ENCODE measurements at places on chromosomes 4 and X.

DNA sequence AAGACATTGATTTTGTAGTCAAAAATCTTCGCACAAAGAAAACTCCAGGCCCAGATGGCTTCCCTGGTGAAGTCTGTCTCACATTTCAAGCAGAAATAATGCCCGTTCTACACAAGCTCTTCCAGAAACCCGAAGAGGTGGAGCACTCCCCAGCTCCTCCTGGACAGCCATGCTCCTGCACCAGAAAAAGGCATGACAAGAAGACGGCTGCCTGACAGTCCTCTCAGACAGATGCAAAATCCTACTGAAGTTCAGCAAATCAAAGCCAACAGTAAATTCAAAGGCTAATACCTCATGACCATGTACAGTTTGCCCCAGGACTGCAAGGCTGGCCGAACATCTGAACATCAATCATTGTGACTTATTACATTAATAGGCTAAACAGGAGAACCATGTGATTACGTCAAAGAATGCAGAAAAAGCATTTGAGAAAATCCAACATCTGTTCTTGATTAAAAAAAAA, 30.8 kb upstream of the MXD4 start:
- DNase-seq: no peak

- DNase-seq: no peak
Observed at GRCh38 chr4:139847602-139848001, 182.0 kb downstream of the MGST2 start.

- DNase-seq: no peak
Observed at GRCh38 chr4:72577211-72577610, 8.2 kb upstream of the ADAMTS3 start.

DNA sequence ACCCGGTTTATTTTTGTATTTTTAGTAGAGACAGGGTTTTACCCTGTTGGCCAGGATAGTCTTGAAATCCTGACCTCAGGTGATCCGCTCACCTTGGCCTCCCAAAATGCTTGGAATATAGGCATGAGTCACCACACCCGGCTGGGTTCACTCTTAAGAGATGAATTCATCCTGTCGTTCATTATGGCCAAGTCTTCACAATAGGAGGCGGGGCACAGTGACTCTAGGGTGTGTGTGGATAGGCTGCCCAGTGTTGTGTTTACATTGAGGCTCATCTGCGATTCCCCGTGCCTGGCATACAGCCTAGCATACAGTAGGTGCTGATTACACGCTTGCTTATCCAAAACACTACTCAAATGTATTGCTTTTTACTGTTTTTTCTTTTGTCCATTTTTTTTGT, 41.3 kb upstream of the IGFBP7 start:
- DNase-seq: no peak

GRCh38 chrX:13485167-13485566, 84.2 kb upstream of the EGFL6 start:
- no peak for DNase-seq

GRCh38 chrX:27996132-27996531, 14.9 kb upstream of the DCAF8L1 start:
- no peak for DNase-seq

DNA sequence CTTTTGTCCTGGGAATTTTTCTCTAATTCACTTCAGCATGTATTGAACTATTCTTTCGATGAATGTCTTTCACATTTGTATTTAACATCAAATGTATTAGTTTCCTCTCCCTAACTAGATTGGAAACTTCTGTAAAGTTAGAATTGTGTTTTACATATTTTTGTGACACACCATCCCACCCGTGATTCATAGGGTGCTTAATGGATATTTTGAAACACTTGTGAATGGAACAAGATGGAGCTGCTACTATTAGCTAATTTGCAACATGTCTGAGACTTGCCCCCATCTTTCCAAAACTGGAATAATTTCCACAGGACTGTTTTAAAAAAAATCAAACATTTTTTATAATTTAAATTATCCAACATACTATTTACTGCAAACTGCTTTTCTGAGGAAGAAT, 30.2 kb upstream of the GNPDA2 start:
- no peak for DNase-seq

- no peak for DNase-seq
Observed at GRCh38 chr4:102781570-102781969, 20.8 kb upstream of the MANBA start.

GRCh38 chr4:76504613-76505465, 69.8 kb downstream of the SHROOM3 start:
- no peak for DNase-seq

- no peak for DNase-seq
Observed at GRCh38 chr4:181755846-181756245, 487.4 kb upstream of the TENM3 start.

- DNase-seq: no peak
Observed at GRCh38 chr4:2066011-2066551, 7.0 kb downstream of the NAT8L start.

DNA sequence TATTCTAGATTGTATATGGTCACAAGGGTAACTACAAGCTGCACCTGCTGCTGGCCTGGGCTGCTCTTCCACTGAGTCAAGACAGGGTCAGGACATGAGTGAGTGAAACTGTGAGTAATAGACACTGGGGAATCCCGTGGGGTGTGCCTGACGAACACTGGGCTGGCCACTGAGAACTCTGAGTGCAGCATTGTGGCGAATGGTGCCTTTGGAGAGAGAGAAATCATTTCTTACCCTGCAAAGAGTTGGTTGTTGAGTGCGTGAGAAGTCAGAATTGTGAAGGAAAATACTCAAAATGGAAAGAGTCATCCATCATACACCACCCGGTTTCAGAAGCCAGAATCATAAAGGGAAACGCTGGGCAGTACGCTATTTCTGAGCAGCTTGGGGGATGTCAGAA, 43.1 kb upstream of the LSM6 start:
- peak; percentile 79 for DNase-seq

GRCh38 chr4:153274967-153275366, 69.5 kb upstream of the MND1 start:
- no peak for DNase-seq

- no peak for DNase-seq
Observed at GRCh38 chr4:52604215-52604614, 54.9 kb downstream of the USP46 start.

DNA sequence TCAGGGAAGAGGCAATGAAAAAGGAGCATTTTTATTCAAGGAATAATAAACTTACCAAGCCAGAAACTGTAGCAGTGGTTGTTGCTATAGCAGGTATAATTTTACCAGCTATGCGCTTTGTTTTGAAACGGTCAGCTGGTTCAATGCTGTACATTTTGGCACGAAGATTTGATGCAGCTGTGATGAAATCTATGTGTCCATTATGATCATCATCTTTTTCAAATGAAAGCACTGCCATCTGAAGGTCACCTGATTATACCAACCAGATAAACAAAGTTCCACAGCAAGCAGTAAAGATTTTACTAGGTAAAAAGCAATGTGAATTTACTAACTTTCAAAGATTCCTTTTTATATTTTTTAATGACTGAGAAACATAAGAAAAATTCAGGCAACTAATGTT, 66.4 kb downstream of the STAP1 start:
- DNase-seq: no peak

DNA sequence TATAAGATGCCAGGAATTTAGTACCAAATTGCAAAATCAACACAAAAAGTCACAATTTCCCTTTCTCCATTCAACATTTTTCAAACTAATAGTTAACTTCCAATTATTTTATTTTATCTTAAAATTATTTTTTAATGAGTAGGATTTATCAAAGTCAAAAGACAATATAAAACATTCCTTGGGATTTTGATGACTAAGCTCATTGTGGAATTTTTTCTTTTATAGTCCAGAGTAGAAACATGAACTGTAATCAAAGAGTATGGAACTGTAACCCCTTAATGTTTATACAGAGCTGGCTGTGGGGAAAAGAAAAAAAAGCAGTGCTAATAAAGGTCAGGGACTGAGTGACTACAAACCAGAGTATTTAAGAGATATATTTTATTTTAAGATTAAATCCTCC, 368.6 kb upstream of the CPXCR1 start:
- DNase-seq: no peak

DNA sequence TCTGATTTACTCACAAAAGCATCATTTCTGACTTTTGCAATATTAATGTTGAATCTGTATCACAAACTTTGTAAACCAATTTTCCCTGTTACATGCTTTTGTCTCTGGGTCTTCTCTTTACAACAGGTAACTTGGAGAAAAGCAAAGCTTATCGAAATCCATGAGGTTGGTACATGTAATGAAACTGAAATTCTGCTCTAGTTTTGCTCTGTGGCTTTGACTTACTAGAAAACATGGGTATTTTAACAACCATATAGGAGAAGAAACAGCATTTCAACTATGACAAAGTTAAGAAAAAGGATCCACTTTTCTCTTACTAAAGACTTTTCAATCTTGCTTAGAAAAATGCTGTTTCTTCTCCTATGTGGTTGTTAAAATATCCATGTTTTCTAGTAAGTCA, 645.8 kb downstream of the STIM2 start:
- no peak for DNase-seq

GRCh38 chr4:47498899-47499298, 13.8 kb downstream of the ATP10D start:
- DNase-seq: no peak

DNA sequence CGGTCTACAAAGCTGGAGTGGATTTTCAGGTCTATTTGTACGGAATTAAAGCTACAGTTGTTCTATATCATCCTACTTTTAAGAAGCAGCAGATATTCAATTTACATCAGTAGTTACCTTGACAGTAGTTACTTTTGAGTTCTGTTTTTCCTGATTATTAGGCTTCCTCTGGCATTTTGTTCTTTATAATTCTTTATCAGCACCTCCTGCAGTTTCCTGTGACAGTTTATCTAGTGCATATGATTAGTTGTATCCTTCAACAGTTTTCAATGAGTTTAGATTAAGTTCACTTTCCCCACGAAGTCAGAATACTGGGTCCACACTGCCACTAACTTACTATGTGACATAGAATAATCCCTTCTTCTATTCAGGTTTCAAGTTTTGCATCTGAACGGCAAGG, 71.7 kb downstream of the IDS start:
- no peak for DNase-seq

- DNase-seq: no peak
Observed at GRCh38 chr4:149574971-149575370, 240.7 kb downstream of the IQCM start.

DNA sequence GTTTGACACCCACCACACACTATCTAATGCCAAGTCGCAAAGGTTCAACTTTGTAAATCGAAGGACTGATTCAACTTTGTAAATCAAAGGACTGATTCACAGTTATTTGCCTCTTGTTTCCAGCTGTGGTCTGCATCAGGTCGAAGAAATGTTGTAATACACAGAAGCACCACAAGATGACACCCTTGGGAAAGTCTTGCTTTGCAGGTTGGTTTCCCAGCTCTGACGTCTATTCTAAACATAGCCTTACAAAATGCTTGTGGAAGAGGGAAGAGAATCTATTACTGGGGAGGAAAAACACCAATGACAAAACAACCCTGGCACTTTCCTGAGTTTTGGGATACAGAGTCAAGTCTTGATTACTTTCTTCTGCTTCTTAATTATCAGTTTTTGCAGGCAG, 35.3 kb downstream of the SUPT20HL1 start:
- DNase-seq: peak; percentile 41

DNA sequence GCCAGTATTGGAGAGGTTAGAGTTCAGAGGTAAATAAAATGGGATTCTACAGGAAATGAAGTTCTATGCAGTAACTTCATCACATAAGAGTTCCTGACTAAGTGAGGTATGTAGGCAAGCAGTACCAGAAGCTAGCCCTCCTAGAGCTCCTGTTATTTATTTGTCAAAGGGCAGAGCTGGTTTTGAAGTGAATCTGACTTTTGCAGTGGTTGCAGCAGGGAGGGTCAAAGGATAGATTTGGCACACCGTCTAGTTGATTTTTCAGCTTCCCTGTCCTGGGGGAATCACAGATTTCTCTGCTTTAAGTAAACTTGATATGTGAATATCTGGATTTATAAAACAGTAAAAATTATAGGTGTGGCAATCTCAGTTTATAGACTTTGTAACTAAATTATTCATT, 130.7 kb downstream of the IL1RAPL2 start:
- no peak for DNase-seq

DNA sequence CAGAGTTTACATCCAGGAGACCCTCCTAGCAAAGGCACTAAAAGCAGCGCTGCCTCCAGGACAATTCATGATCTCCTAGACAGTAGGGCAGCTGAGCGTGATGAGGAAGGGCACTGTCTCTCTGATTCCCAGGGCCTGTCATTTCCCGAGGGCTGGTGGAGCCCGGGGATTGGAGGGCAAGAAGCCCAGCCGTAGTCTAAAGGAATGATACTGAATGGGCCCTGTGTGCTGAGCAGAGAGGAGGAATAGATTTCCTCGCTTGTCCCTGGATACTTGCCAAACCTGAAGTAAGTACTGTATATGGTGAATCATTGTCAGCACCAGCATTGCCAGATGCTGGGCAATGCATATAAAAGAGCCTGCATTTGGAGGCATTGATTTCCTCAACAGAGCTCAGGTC, 88.0 kb upstream of the SLITRK2 start:
- no peak for DNase-seq

DNA sequence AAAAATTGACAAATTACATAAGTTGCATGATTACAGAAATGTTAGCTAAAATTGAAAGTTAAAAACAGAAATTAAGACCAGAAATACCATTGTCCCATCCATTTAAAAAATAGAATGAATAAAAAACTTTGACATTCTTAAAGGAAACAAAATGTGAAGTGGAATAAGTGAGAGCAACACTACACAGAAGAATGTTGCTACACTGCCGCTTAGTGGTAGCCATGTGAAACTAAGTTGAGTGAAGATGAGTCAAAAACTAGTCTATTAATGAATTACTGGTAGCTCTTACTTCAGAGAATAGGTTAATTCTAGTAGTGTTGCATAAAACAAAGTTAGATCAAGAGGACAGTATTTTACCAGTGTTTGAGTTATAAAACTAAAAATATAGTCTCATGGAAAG, 571.0 kb upstream of the KLHL4 start:
- DNase-seq: no peak

DNA sequence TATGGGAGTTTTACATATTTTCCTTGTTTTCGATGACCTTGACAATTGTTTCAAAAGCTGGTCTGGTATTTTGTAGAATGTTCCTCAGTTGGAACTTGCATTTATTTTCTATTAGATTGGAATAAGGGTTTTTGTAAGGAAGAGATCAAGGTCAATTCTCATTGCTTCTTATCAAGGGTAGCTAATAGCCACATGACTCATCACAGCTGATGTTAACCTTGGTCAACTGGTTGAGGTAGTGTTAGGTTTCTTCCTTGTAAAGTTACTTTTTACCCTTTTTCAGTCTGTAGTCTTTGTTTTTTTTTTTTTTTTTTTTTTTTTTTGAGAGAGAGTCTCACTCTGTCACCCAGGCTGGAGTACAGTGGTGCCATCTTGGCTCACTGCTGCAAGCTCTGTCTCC, 257.2 kb downstream of the SNCA start:
- DNase-seq: no peak

DNA sequence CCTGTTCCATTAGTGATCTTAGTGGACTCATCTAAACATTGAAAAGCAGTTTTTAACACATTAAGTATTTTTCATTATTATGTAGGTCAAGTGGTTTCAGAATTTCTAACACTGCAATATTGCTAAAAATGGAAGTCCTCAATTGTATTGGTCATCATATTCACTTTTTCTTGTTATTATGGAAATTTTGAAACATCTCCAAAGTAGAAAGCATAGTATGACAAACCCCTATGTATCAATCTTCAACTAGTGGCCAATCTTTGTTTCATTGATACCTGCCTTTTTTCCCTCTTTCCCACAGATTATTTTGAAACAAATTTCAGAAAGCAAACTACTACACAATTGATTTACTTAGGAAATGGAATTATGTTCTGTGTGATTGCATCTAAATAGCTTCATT, 14.5 kb upstream of the ABCG2 start:
- no peak for DNase-seq

All from activated T-cell treated with anti-CD3 and anti-CD28 coated beads, Interleukin-2, amount 50 U/mL, for 48 hours (primary cell).